ENCODE measurements at places on chromosomes 4 and X. TPM values are rescaled to one million over a fixed set of nuclear protein-coding genes. Genes with fewer than 3 reads are reported as not detected.

AVPR2 gene
- total RNA-seq = 2.2 TPM

CLIC2 gene
- total RNA-seq = 8.9 TPM

DOCK11 gene
- 5.7 TPM for total RNA-seq

SPANXA2 gene
- total RNA-seq = not detected

PARM1 gene
- total RNA-seq = 13.1 TPM

SPATA18 gene
- 0.46 TPM for total RNA-seq

AKAP4 gene
- total RNA-seq = not detected

PNMA6A gene
- total RNA-seq = not detected

PDZD4 gene
- 0.61 TPM for total RNA-seq

NPY2R gene
- not detected for total RNA-seq

- no peaks in the 10 kb centered on the region for H3K4me1 ChIP-seq
- H3K27me3 ChIP-seq = no peaks in the 10 kb centered on the region
- H3K36me3 ChIP-seq = no peaks in the 10 kb centered on the region
- H3K27ac ChIP-seq = no peak within 1 kb of the TSS
These were observed at the start of gene SHROOM3 for GRCh38 chr4:76434901-76435527. SHROOM3 (plus strand) TSS chr4:76435229; CDS start chr4:76436053, 824 bp downstream.

DNA sequence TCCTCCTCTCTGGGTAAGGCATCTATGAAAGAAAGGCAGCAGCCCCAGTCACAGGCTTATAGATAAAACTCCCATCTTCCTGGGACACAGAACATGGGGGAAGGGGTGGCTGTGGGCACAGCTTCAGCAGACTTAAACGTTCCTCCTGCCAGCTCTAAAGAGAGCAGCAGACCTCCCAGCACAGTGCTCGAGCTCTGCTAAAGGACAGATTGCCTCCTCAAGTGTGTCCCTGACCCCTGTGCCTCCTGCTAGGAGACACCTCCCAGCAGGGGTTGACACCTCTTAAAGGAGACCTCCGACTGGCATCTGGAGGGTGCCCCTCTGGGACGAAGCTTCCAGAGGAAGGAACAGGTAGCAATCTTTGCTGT lies 89.9 kb downstream of the EFHC2 start:
- DNase-seq = no peak
- no peaks in the 10 kb centered on the region for H3K27me3 ChIP-seq
- H3K36me3 ChIP-seq = no peaks in the 10 kb centered on the region

DNA sequence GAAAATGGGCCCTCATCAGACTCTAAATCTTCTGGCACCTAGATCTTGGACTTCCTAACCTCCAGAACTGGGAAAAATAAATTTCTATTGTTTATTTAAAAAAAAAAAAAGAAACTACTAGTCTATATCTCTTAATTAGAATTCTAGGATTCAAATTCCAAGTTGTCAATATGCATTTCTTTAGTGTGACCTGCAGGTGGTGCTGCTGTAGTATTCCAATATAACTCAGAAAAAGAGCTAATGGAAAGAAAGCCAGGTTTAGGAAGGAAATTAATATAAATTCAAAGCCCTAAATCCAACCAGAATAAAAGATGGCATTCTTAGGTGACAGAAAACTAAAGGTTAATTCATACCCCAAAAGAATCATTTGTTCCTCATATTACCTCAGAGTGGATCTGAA lies 80.0 kb upstream of the NALF2 start:
- no peak overlapping the region for H3K27ac ChIP-seq
- H3K36me3 ChIP-seq = no peaks in the 10 kb centered on the region
- H3K27me3 ChIP-seq = peaks cover 3% of the 10 kb centered on the region
- H3K4me1 ChIP-seq = no peaks in the 10 kb centered on the region
- no peak overlapping the region for H3K4me3 ChIP-seq

DNA sequence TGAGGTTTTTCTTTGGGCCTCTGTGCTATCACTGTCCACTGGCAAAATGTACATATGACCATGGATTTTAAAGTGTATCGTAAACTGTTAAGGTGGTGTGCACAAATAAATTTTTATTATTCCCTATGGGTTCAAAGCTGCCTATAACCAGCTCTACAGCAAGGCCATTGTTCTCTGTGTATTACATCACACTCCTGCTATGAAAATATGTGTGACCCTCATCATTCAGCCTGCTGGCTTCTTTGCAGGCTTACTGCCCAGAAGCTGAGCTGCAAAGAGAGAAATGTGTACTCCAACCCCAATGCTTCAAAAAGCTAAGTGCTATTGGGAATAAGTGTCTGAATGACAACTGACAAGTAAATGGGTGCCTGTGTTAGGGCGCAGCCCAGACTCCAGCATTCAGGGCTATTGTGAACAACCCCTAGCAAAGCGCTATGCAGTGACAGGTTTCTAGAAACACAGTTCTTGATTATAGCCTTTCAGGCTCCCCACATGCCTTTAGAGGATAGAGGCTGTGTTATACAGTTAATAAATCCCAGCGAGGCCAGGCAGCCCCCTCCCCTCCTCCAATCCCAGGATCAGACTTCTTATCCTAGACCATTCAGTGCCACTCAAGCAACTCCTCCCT lies 220.4 kb upstream of the RADX start:
- H3K27me3 ChIP-seq = no peaks in the 10 kb centered on the region
- no peaks in the 10 kb centered on the region for H3K36me3 ChIP-seq
- H3K4me3 ChIP-seq = no peak overlapping the region

GRCh38 chr4:93368968-93369367 lies 459.6 kb upstream of the ATOH1 start:
- no peak overlapping the region for H3K4me3 ChIP-seq
- no peaks in the 10 kb centered on the region for H3K36me3 ChIP-seq
- no peak for DNase-seq
- H3K27me3 ChIP-seq = no peaks in the 10 kb centered on the region

- H3K4me3 ChIP-seq = no peak overlapping the region
- no peaks in the 10 kb centered on the region for H3K27me3 ChIP-seq
- no peaks in the 10 kb centered on the region for H3K4me1 ChIP-seq
- H3K36me3 ChIP-seq = no peaks in the 10 kb centered on the region
These were observed 348.9 kb downstream of the NKX6-1 start for GRCh38 chr4:84150177-84150576.

DNA sequence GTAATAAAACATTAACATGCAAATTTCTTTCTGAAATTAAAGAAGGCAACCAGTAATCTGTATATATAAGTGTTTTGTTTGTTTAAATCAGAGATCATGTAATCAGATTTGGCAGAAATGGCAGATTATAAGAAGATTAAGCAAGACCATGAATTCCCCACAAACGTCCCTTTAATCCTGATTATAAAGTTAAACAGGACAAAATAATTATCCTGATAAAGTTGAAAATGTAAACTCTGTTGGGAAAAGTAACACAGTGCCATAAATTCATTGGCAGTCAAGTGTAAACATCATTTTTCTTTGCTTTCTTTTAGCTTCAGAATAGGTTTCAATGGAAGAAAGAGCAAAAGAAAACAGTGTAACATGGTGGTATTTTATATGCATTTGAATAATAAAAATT lies 256.3 kb downstream of the KCNIP4 start:
- no peak overlapping the region for H3K27ac ChIP-seq
- H3K27me3 ChIP-seq = no peaks in the 10 kb centered on the region
- H3K4me3 ChIP-seq = no peak overlapping the region
- H3K4me1 ChIP-seq = no peaks in the 10 kb centered on the region
- DNase-seq = no peak
- no peaks in the 10 kb centered on the region for H3K36me3 ChIP-seq

DNA sequence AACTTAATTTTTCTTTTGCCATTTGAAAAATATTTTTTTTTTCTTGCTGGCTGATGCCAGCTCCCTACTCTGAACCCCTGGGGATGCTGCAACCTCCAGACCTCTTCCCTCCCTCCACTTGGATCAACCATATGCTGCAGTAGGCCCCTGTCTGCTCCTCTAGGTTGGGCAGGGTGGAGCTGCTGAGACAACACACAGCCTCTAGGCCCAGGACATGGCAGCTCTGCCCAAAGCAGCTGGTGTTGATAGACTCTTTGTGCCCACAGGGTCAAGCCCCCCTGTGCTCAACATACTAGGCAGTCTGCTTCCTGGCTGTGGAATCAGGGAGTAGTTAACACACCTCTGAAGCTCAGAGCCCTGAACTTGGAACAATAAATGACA lies 19.9 kb upstream of the CLNK start:
- H3K4me3 ChIP-seq = no peak overlapping the region
- no peaks in the 10 kb centered on the region for H3K4me1 ChIP-seq
- H3K36me3 ChIP-seq = no peaks in the 10 kb centered on the region
- H3K27ac ChIP-seq = no peak overlapping the region
- no peak for DNase-seq
- no peaks in the 10 kb centered on the region for H3K27me3 ChIP-seq

DNA sequence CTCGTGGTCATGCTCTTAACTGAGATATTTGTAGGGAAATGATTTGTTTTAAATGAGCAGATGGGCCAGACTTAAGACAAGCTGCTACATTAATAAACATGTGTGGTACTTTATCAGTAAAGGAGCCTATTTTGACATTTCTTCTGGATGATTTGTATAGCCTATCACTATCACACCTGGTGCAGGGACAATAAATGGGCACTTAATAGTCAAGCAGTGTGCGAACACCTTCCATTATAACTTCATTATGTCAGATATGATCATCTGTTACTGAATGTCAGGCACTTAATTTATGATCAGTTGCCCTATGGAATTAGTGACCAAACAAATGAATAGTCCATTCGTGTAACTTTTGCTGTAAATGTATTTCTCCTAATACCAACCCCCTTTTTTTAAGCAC lies 628.8 kb downstream of the ADGRL3 start:
- H3K27me3 ChIP-seq = no peaks in the 10 kb centered on the region
- H3K27ac ChIP-seq = no peak overlapping the region
- no peaks in the 10 kb centered on the region for H3K4me1 ChIP-seq
- DNase-seq = no peak

GRCh38 chrX:11472381-11472780 lies 179.2 kb downstream of the AMELX start:
- no peak for DNase-seq
- H3K27me3 ChIP-seq = no peaks in the 10 kb centered on the region
- peak overlapping the region; percentile 26 for H3K27ac ChIP-seq
- H3K4me1 ChIP-seq = no peaks in the 10 kb centered on the region

GRCh38 chr4:65696436-65696835 lies 26.1 kb upstream of the EPHA5 start:
- no peaks in the 10 kb centered on the region for H3K36me3 ChIP-seq
- no peaks in the 10 kb centered on the region for H3K4me1 ChIP-seq
- no peak overlapping the region for H3K4me3 ChIP-seq
- no peaks in the 10 kb centered on the region for H3K27me3 ChIP-seq
- H3K27ac ChIP-seq = no peak overlapping the region

DNA sequence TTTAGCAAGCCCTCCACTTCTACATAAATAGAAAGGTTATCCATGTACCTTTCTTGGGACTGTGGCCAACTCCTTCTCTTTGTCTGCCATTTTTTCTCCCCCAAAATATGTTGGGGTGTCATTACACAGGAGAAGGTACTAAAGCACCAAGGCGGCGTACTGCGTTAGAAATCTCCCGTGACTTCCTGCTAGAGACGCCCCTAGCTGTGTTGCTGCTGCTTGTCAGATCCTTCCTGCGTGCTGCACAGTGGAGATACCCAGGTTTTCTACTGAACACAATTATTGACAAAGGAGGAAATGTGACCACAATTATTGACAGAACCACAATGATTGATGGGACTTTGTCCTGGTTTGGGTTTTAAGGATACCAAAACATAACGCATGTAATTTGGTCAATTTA lies 97.7 kb downstream of the EFHC2 start:
- H3K27me3 ChIP-seq = no peaks in the 10 kb centered on the region
- H3K27ac ChIP-seq = no peak overlapping the region
- no peak overlapping the region for H3K4me3 ChIP-seq
- DNase-seq = no peak

DNA sequence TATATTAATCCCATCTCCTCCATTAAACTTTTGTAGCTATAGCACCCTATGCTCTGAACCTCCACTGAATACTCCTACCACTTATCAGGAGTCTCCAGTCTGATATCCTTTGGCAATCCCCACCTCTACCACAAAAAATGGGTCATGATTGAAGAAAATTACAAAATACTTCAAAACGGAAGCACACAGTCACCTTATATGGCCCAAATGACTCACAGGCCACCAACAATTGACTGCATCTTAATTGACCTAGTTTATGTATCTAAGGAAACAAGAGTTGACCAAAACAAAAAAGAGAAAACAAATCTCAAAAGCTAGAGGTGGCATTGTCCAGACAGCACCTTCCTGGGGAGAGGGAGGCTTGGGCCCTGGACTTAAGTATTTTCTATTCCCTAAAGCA lies 120.0 kb upstream of the DIAPH2 start:
- peaks cover 15% of the 10 kb centered on the region for H3K4me1 ChIP-seq
- no peak overlapping the region for H3K4me3 ChIP-seq
- DNase-seq = no peak
- H3K27me3 ChIP-seq = no peaks in the 10 kb centered on the region

Measured in gastrocnemius medialis (tissue), 4 donors.